ENCODE measurements at places on chromosomes 12 and 14.

DNA sequence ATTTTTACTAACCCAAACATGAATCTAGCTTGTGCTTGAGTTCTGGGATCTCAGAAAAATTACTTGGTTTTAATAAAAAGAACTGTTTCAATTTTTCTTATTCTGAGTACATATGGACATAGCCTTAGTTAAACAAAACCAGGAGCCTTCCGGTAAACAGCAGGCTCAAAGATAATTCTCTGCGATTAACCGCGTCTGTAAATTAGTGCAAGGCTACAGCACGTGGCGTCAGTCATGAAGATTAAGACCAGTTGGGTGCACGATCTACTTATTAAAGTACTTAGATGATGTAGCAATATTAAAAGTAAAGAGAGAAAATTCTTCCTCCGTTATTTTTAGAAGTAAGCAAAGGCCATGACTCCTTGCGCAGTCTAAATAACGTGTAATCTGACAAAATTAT lies 700 bp downstream of the KCNJ8 start:
- DNase-seq: no peak

- DNase-seq: peak; percentile 45
These were observed 33.6 kb downstream of the CMKLR1 start for GRCh38 chr12:108305520-108305919.

DNA sequence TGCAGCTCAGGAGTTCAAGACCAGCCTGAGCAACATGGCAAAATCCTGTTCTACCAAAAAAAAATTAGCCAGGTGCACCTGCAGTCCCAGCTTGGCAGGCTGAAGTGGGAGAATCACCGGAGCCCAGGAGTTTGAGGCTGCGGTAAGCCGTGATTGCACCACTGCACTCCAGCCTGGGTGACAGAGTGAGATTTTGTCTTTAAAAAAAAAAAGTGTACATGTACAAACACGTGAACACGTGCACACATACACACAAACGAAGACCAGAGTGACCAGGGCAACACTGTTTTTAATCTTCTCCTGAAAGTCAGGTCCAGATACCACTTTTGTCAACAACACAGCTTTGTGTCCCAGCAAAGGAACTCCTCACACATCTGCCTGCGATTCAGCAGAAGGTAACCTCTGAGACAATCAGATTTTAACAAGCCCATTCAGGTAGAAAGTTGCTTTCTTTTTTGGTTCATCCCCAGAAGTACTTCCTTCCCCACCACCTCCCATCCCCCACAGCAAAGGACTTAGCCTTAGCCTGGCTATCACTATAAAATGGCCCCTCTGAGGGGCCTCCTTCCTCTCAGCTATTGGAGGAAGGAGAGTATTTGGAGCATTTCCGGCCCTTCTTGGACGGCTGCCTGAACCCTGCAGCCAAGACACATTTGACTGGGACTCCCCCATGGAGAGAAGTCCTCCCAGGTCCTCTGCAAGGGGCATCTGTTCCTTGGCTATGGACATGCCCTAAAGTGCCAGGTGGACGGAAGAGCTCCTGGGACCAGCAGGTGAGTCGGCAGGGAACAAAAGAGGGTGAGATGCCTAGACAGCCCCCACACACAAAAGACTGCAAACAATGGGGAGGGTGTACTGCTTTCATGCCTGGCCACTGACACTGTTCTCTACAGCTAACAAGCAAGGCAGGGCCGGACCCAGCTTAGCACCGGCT lies 9.8 kb downstream of the CTDSP2 start:
- peak; percentile 60 for DNase-seq

DNA sequence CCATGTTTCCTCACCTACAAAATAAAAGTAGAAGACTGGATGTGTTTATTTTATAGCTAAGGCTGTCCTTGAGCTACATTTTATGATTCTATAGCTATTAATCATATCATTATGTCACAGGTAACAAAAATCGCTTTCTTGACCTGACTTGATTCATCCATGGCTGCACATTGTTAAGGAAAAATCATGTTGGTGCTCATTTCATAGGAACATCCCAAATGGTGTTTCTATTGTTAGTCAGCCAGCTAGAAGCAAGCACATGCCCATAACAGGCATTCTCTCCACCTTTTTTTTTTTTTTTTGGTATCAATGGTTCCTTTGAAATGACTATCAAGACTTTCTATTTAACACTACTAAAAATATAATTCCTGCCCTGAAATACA lies 45.3 kb upstream of the PTHLH start:
- DNase-seq: no peak

- DNase-seq: no peak
These were observed 8.0 kb downstream of the TMEM119 start for GRCh38 chr12:108589840-108590229.

DNA sequence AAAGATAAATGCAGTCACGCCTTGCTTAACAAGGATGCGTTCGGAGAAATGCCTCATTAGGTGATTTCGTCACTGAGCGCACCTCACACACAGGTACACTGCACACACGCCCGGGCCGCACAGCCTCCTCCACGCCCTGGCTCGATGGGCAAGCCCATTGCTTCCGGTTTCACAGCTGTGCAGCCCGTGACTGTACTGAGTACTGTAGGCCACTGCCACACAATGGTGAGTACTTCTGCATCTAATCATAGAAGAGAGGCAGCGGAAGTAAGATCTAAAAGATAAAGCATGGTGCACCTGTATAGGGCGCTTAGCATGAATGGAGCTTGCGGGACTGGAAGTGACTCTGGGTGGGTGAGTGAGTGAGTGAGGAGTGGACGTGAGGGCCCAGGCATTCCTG lies 4.3 kb downstream of the RIMBP2 start:
- no peak for DNase-seq

- peak; percentile 64 for DNase-seq
These were observed 42.3 kb upstream of the EVL start for GRCh38 chr14:100022772-100023451.

DNA sequence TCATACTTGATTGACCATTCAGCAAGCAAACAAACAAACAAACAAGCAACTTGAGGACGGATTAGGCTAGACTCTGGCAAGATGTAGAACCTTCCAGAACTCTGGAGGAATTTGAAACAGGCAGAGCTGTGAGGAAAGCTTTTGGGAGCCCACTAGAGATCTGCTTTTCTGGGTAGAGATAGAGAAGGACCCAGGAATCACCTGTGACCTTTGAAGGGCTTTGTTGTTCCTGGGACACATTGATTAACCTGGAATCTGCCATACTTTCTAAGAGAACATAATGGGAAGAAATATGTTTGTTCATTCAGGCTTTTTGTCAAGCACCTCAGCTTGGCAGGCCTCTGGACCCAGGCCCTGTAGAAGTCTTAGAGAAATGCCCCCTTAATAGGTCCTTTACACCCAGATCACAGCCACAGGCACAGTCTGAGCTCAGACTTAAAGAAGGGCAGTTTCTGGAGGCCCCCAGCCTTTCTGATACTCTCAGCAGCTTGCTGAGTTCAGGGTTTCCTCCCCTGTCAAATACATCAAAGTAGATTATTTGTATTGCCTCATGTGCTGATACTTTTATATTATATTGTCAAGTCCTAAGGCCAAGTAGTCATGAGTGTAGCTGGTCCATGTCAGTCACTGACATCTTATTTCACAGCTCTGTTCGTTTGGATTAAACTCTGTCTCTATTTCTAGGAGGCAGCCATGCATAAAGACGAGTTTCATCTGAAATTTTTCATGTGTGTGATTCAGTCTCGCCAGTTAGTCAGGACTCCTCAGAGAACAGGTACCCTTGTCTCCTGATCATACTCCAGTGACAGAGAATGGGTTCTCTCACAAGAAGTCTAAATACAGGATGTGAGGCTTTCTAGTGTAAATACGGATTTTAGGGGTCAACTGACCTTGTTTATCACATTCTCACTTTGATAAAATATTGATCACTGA lies 1.1 kb upstream of the SENP1 start:
- DNase-seq: no peak

Data from AG04449 (cell line).